ENCODE measurements at places on chromosomes 12 and 14. TPM values are rescaled to one million over a fixed set of nuclear protein-coding genes. Genes with fewer than 3 reads are reported as not detected.

DNA sequence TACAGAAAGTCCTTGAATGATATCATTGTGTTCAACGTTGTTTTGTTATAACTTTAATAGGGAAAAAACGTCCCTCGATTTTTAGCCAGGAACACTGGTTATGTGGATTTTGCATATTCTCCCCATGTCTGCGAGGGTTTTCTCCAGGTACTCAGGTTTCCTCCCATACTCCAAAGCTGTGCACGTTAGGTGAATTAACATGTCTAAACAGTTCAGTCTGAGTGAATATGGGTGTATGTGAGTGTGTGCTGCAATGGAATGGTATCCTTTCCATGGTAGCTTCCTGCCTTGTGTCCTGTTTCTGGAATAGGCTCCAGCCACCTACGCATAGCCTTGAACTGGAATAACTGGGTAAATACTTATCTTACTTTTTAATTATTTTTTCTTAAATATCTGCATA, 810.8 kb upstream of the ATXN7L3B start:
- no peaks in the 10 kb centered on the region for H3K36me3 ChIP-seq
- no peak overlapping the region for H3K4me3 ChIP-seq
- H3K27ac ChIP-seq = no peak overlapping the region
- no peaks in the 10 kb centered on the region for H3K27me3 ChIP-seq

DNA sequence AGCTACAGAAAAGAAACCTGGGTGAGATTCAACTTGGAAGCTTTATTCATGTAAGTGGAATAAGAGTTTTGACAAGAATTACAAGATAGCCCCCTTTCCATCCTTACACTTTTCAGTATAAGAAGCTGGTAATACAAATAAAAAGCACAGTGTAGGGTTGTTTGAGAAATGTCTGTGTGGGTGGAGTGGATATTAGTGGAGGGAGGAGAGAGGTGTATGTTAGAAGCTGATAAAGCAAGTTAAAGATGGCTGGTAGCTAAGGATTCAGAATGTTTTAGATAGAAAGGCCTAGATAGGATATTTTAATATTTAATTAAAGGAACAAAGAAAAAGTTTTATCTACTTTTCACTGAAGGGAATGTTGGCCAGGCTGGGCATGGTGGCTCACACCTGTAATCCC, 12.5 kb downstream of the CFAP54 start:
- H3K27me3 ChIP-seq = no peaks in the 10 kb centered on the region
- H3K27ac ChIP-seq = no peak overlapping the region
- no peaks in the 10 kb centered on the region for H3K36me3 ChIP-seq
- no peak for DNase-seq

DNA sequence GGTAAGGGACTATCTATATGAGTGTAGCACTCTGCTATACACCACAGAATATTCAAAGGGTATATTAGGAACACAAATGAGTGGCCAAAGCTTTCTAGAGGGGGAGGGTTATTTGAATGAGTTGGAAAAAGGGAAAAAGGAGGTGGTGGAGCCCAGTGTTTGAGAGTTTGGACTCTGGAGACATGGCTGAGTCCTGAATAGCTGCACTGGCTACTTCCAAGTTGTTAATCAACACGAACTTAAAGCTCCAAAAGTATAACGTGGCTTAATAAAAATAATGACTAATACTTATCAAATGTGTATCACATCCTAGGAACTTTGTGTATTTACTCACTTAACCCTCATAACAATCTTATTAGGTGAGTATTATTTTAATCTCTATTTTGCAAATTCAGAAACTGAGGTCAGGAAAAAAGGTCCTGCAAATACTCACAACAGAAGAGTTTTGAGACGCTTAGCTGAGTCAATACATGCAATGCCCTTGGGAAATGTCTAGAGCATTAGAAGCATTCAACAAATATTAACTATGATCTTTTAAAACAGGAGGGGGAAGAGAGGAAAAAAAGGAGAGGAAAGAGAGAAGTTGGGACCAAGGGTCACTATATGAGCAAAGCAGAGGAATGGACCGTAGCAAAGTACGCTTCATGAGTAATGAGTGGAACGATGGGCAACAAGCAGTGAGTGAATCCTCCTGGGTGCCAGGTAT, 189.5 kb upstream of the HMGA2 start:
- no peaks in the 10 kb centered on the region for H3K4me1 ChIP-seq
- H3K27me3 ChIP-seq = no peaks in the 10 kb centered on the region
- H3K4me3 ChIP-seq = no peak overlapping the region
- no peak for DNase-seq
- H3K36me3 ChIP-seq = no peaks in the 10 kb centered on the region

DNA sequence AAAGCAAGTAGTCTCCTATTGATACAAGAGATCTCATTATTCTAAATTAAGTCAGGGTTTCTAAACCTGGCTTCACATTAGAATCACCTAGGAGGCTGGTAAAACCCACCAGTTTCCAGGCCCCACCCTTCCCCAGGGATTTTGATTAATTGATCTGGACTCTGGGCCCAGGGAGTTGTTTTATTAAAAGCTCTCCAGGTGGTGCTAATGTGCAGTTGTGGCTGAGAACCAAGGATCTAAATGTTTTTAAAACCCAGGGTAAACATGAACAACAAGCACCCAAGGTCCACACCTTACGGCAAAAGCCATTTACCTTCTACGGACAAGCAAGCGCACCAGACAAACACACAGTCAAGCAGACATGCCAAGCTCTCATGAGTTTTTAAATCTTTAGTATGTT, 73.9 kb downstream of the SLC2A13 start:
- peaks cover 10% of the 10 kb centered on the region for H3K4me1 ChIP-seq
- H3K27ac ChIP-seq = no peak overlapping the region
- no peak for DNase-seq

GRCh38 chr12:6459004-6459337, 7.1 kb downstream of the TAPBPL start:
- H3K27ac ChIP-seq = no peak overlapping the region
- H3K4me3 ChIP-seq = no peak overlapping the region
- H3K27me3 ChIP-seq = no peaks in the 10 kb centered on the region
- no peak for DNase-seq
- no peaks in the 10 kb centered on the region for H3K4me1 ChIP-seq
- peaks cover 14% of the 10 kb centered on the region for H3K36me3 ChIP-seq

GRCh38 chr12:1972856-1973317, 31.4 kb downstream of the DCP1B start:
- H3K27me3 ChIP-seq = no peaks in the 10 kb centered on the region
- H3K36me3 ChIP-seq = no peaks in the 10 kb centered on the region
- peak; percentile 87 for DNase-seq
- peak overlapping the region; percentile 99 for H3K27ac ChIP-seq
- H3K4me3 ChIP-seq = peak overlapping the region; percentile 31

GRCh38 chr14:79826362-79826761, 384.9 kb downstream of the DIO2 start:
- H3K27me3 ChIP-seq = no peaks in the 10 kb centered on the region

DNA sequence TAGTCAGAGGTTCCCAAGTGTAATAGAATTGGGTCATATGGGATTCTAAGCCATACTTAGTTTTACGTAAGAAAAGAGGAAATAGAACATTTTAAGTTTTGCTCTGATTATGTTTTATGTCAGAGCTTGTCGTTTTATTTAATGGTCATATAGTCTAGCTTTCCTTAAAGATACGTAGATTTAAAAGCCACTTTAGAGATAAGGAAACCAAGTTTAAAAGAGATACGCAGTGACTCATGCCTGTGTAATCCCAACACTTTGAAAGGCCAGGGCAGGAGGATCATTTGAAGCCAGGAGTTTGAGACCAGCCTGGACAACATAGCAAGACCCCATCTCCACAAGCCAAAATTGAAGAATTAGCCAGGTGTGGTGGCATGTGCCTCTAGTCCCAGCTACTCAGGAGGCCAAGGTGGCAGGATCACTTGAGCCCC, 19.5 kb downstream of the MAPK1IP1L start:
- no peak overlapping the region for H3K4me3 ChIP-seq
- peaks cover 5% of the 10 kb centered on the region for H3K36me3 ChIP-seq
- peaks cover 13% of the 10 kb centered on the region for H3K4me1 ChIP-seq
- peak overlapping the region; percentile 41 for H3K27ac ChIP-seq
- DNase-seq = no peak
- no peaks in the 10 kb centered on the region for H3K27me3 ChIP-seq

GRCh38 chr12:32298917-32299316, 100.4 kb upstream of the FGD4 start:
- no peaks in the 10 kb centered on the region for H3K36me3 ChIP-seq
- H3K27ac ChIP-seq = no peak overlapping the region
- no peaks in the 10 kb centered on the region for H3K4me1 ChIP-seq
- no peak for DNase-seq
- H3K27me3 ChIP-seq = no peaks in the 10 kb centered on the region
- H3K4me3 ChIP-seq = no peak overlapping the region

DNA sequence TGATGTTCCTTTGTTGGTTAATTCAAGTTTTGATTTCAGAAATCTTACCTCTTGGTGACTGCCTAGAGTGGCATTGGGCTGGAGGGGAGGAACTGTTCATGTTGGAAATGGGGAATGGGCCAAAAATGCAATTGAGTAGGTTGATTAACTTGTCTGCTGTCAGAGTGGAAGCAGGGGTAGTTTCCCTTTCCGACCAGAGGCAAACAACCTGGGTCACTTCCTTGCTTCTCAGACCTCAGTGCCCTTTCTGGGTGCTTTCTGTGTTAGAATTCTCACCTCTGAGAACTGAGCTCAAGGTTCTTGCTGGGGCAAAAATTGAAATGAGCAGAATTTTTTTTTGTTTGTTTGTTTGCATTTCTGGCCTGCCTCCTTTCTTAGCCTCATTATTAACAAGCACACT, 2.3 kb upstream of the M6PR start:
- H3K36me3 ChIP-seq = no peaks in the 10 kb centered on the region
- H3K27ac ChIP-seq = no peak overlapping the region
- peaks cover 11% of the 10 kb centered on the region for H3K4me1 ChIP-seq
- no peak for DNase-seq
- H3K4me3 ChIP-seq = no peak overlapping the region

DNA sequence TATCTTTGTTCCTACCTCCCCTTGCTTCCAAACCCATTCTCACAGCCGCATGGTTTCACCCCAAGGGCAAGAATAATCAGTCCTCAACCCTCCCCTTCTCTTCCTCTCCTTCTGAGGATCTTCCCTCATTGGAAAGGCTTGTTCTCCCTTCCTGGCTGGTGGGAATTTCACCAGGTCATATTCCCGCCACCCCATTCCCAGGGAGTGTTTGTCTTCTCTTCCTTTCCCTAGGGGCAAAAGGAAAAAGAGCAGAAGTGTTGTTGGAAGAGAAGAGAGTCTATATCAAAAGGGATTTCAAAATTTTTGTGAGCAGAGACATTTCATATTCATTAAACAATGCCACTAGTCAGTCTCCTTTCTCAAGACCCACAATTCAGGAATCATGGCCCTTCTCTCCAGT, 176.9 kb downstream of the ANO2 start:
- peaks cover 2% of the 10 kb centered on the region for H3K27me3 ChIP-seq
- H3K4me3 ChIP-seq = no peak overlapping the region
- no peak overlapping the region for H3K27ac ChIP-seq
- no peaks in the 10 kb centered on the region for H3K4me1 ChIP-seq
- H3K36me3 ChIP-seq = no peaks in the 10 kb centered on the region
- DNase-seq = no peak

DNA sequence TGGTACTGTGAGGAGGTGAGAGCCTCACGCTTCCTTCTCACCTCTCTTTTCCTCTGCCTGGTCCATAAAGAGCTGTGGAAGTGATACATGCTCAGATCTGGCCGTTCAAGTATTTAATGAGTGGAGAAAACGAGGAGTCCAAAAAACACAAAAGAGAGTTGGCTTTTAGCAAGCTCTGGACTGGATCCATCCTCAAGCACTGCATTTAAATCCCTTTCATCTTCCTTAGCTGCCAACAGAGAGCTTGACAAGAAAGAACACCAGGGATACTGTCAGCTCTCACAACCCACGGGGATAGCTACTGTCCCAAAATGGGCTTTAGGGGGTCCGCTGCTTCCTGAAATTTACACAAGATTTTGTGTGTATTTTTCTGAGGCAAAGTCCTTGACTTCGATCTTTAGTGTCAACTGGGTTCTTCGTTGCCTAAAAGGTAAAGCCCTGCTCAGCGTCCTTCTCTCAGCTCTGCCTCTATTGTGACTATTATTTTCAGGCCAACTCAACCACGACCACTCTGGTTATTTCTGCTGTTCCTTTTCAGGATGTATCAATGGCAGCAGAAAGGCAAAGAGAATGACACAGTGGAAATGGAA, 120.9 kb downstream of the TMTC1 start:
- no peaks in the 10 kb centered on the region for H3K27me3 ChIP-seq
- H3K27ac ChIP-seq = peak overlapping the region; percentile 62
- DNase-seq = peak; percentile 4
- no peaks in the 10 kb centered on the region for H3K36me3 ChIP-seq
- H3K4me1 ChIP-seq = peaks cover 7% of the 10 kb centered on the region

GRCh38 chr14:60561845-60562746, 53.1 kb downstream of the SIX6 start:
- no peaks in the 10 kb centered on the region for H3K36me3 ChIP-seq
- H3K27me3 ChIP-seq = no peaks in the 10 kb centered on the region
- peak; percentile 81 for DNase-seq
- H3K27ac ChIP-seq = no peak overlapping the region
- no peaks in the 10 kb centered on the region for H3K4me1 ChIP-seq

Gene SLC25A47
- total RNA-seq = not detected
